ENCODE measurements at places on chromosomes 5 and 9.

- no peak for DNase-seq
These were observed 103.1 kb upstream of the PTPN3 start for GRCh38 chr9:109601181-109601580.

- DNase-seq, result no peak
These were observed 291.0 kb downstream of the DOCK8 start for GRCh38 chr9:505741-506059.

- no peak for DNase-seq
These were observed 97.8 kb downstream of the MPDZ start for GRCh38 chr9:13181652-13182051.

GRCh38 chr9:87120610-87121009, 173.3 kb upstream of the GAS1 start:
- no peak for DNase-seq

DNA sequence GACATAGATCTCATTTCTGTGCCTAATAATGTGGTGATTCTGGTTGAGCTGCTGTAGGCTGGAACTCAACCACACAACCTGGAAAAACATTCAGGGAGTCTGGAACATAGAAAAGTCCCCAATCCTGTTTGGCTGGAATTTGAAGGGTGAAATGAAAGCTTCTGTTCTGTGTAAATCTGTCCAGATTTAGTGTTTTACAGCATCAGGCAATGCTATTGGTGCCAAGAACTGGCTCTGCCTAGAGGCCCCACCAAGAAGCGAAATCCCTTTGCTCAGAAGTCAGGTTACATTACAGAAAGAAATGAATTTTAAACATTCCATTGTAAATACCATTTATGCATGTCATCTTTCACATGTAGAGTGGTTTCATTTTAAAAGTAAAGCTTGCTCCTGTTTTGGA, 56.3 kb downstream of the TMEM174 start:
- no peak for DNase-seq

GRCh38 chr9:113577525-113578261, 114.2 kb downstream of the RGS3 start:
- no peak for DNase-seq

GRCh38 chr9:132901858-132902831, 23.4 kb downstream of the SPACA9 start:
- peak; percentile 41 for DNase-seq

DNA sequence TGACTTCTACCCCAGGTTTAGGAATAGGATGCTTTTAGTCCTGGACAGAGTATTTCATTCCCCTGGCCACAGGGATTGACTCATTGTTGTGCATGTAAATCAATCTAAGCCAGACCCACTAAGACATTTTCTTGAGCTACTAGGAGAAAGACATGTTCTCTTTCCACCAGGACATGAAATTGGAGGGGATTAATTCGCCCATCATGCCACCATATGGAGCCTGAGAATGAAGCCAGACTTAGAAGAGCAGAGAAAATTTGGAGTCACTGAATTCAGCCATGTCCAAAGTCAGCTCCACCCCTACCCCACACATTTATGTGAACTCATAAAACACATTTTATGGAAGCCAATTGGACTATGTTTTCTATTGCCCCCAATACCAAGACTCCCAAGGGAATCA, 322.5 kb downstream of the NFIB start:
- DNase-seq, result no peak

Measured in GM12864 (cell line).